ENCODE measurements at places on chromosomes 11 and 22.

GRCh38 chr11:8997451-8997850 is 6.3 kb downstream of the NRIP3 start:
- no peak for DNase-seq

GRCh38 chr11:7485186-7486097 is at the start of gene OLFML1:
Gene OLFML1, plus strand, starts transcription at chr11:7485506. Its CDS starts 370 bp downstream, at chr11:7485876.
- no peak for DNase-seq

DNA sequence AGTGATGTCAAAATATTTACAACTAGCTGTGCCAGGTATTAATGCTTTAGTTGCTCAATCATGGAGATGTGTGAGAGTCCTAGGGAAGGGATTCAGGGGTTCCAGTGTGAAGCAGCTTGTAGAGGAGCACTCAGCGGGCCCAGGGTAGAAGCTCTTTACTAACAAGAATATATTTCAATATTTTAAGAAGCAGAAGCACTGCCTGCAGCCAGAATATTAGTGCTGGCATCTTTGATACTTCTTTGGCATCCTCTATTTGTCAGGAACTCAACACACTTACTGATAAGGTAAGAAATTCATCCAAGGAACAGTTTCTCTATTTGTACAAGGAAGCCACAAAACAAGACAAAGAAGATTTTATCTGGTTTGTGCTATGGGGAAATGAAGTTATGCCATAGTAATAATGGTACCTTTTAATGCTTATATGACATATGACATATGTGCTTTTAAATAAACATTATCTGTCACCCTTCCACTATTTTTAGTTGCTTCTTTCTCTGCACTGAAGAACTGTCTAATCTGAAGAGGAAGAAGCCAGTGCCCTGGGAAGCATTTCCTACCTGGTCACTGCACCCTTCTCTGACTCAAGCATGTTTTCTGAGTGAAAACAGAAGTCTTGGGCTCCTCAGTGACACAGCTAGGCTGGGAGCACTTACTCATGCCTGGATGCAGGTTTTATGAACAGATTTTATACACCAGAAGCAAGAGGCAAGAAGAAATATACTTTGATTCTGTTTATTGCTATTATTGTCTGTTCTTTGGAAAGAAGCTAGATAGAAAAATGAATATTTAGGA is 388.1 kb upstream of the CCDC90B start:
- DNase-seq: no peak

GRCh38 chr22:46096706-46097230 is 53.6 kb upstream of the PPARA start:
- no peak for DNase-seq

DNA sequence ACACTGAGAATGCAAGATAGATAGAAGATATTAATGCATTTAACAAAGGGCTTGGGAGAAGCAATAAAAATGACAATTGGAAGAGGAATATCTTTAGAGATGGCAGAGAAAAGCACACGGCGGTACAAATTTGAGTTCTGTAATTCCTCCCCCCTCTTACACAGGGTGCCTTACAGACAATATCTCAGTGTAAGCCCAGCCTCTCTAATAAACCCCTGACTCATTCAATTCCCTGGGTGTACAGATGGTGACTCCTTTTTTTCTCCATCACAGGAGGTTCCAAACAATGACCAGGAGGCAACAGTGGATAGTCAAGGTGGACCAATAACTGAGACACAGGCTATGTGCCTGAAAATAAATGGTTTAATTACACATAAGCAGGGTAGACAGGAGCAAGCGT is 598.6 kb downstream of the OPCML start:
- no peak for DNase-seq

- no peak for DNase-seq
Measured at GRCh38 chr22:36649066-36649465, 54.5 kb downstream of the CACNG2 start.
